ENCODE measurements at places on chromosomes 7 and 10.

- DNase-seq: no peak
These were observed 18.5 kb downstream of the STRIP2 start for GRCh38 chr7:129452589-129453231.

DNA sequence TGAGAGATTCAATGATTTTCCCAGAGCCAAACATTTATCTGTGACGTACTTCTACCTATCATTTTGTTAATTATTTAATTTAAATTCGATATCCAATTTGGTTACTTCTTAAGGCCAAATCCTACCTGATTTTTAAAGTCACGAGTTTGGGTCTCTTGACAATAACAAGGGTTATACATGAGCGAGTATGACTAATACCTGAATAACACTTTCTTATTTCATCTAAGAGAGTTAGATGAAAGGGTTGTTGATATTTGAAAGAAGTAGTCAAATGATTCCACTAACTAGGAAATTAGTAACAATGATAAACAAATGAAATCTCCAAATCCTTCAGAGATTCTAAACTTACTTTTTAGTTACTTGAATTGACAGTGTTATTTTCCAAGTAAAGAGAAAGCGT, 1086.9 kb downstream of the XPNPEP1 start:
- no peak for DNase-seq

DNA sequence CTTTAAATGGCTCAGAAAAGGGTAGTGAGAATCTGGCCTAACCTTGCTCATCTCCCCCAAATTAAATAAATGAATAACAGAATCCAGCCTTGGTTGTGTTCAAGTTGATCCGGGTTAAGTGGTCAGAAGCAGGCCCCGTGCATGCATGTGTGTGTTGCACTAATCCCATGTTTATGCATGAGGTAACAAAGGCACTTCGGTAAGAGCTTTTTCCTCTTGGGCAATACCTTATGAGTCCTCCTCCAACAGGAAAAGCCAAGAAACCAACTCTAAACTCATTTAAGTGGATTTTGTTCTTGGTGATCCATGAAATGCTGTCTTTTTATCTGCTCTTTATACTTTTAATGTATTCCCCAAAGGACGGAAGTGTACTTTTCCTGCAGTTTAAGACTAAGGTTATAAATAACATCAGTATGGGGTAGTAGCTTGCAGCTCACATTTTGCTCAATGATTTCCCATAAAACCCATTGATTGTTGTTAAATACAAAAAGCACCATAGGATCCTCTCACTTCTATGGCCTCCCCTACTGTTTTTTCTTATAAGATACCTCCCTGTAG, 104.9 kb upstream of the YAE1 start:
- no peak for DNase-seq

DNA sequence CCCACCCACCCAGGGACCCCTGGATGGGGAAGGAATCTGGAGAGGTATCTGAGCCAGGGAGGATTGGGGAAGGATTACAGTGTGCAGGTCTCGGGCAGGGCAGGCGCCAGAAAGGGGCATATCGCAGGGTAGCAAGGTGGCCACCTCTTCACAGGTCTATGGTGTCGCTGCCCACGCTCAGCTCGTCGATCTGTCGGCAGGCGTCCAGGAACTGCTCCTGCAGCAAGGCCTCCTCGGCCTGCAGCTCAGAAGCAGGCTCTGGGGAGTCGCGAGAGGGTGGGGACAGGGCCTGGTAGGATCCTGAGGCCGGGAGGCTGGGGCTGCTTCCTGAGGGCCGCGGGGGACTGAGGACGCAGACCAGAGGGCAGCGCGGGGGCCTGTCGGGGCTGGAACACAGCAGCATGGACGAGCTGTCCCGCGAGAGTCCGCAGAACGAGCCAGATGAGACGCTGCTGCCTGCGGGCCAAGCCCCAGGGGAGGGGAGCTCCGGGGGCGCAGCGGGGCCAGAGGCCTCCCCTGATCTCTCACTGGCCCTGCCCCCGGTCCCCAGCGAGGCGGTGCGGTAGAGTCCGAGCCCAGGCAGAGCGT, 7.1 kb upstream of the RBM28 start:
- no peak for DNase-seq

- no peak for DNase-seq
These were observed 23.3 kb upstream of the PARD3 start for GRCh38 chr10:34838366-34838900.

- DNase-seq: no peak
These were observed 108.2 kb downstream of the CHRM2 start for GRCh38 chr7:136976504-136977251.

GRCh38 chr10:80544316-80544953, 6.7 kb downstream of the SH2D4B start:
- no peak for DNase-seq

- no peak for DNase-seq
These were observed 18.8 kb upstream of the SORBS1 start for GRCh38 chr10:95579835-95580535.

DNA sequence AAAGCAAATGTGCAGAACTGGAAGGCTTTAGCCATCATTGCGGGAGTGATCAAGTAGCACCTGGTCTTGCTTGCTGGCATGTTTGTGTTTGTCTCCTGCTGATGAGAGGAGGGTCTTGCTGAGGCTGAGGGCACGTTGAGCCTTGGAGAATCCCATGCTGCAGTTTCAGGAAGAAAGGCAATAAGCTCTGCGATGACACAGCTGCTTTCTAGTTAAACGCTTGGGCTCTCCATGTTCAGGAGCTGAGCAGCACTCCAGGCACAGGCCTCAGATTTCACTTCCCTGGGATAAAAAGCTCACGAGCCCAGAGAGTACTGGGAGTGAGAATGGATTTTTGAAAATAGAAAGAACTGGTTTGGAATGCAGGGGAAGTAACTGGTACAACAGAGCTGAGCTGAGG, 100.8 kb downstream of the LRRC18 start:
- no peak for DNase-seq

- no peak for DNase-seq
These were observed 66.7 kb downstream of the CCDC3 start for GRCh38 chr10:12934777-12935176.

- DNase-seq: no peak
These were observed 24.5 kb downstream of the AVL9 start for GRCh38 chr7:32519763-32520162.
